ENCODE measurements at places on chromosomes 7 and 10.

DNA sequence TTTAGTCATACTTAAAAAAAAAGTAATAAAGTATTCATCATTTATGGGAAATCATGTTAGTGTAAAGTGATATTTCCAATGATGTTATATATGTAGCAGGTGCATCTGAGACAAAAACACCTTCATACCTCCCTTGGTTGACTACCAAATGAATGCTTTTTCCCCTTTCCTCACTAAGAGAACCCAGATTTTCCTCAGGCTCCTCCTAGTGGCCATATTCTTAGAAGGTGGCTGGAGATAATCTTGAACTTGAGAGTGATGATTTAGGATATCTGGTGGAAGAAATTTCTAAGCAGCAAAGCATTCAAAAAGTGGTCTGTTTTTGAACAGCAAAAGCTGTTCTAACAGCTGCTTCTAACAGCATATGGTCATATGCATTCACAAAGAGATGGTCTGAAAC lies 16.8 kb upstream of the DNAH11 start:
- DNase-seq, result no peak

DNA sequence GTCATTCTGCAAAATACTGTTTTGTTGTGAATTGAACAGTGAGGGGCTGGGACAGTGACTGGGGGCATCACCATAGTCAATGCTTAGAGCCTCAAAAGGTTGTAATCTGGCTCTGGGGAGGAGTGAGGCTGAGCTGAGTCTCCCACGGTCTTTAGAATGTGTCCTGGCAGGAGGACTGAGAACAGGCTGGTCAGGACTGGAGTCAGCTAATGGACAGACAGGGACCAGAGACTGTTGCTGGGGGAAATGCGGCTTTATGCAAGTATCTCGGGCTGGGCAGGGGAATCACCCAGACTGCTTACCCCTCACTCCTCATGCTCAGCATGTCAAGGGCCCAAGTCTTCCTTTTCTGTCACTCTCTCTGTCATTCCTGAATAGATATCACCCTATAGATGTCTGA lies 346.5 kb downstream of the TYW1 start:
- no peak for DNase-seq

- peak; percentile 41 for DNase-seq
Measured at GRCh38 chr7:137757146-137757925, 89.4 kb downstream of the DGKI start.

DNA sequence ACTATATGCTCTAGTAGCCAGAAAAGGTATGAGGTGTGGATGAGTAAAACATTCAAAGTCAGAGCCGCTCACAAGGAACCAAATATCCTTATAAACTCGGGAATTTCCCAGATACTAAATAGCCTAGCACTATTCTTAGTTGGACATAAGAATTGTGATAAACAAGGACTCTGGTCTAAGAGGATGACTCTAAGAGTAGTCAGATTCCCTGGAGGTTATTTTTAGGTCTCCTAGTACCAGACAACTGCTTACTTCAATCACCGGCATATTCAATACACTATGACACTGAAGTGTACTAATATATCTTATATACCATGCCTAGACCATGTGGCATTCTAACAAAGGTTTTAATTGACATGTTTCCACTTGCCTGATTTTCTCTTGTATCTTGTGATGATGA lies 56.5 kb downstream of the LMBR1 start:
- DNase-seq, result no peak

GRCh38 chr10:31669357-31669756 lies 259.3 kb downstream of the ARHGAP12 start:
- DNase-seq, result no peak

DNA sequence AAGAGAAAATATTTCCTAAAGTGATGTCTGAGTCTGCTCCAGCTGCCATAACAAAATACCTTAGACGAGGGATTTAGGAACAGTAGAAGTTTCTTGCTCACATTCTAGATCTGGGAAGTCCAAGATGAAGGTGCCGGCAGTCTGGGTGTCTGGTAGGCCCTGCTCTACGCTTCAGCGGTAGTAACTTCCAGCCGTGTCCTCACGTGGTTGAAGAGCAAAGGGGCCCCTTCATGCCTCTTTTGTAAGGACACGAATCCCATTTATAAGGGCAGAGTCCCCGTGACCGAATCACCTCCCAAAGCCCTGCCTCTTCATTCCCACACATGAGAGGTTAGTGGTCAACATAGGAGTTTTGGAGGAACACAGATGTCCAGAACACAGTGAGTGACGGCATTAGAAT lies 52.2 kb upstream of the INPP5A start:
- no peak for DNase-seq

DNA sequence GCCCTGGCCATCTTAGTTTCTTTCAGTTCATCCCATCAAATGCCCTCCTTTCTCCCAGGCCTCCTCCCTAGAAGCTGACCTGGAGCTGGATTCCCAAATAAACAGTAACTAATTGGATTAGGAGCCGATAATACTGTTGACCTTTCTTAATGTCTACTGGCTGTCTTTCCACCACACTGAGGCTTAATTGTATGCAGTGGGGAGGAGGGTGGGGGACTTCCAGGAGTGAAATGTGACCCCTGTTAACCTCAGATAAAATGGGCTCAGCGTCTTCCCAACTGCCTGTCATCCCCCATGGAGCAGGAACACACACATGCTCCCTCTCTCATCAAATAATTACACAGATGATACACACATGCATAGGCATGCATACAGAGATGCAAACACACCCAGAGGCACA lies 53.7 kb upstream of the LBX1 start:
- no peak for DNase-seq

DNA sequence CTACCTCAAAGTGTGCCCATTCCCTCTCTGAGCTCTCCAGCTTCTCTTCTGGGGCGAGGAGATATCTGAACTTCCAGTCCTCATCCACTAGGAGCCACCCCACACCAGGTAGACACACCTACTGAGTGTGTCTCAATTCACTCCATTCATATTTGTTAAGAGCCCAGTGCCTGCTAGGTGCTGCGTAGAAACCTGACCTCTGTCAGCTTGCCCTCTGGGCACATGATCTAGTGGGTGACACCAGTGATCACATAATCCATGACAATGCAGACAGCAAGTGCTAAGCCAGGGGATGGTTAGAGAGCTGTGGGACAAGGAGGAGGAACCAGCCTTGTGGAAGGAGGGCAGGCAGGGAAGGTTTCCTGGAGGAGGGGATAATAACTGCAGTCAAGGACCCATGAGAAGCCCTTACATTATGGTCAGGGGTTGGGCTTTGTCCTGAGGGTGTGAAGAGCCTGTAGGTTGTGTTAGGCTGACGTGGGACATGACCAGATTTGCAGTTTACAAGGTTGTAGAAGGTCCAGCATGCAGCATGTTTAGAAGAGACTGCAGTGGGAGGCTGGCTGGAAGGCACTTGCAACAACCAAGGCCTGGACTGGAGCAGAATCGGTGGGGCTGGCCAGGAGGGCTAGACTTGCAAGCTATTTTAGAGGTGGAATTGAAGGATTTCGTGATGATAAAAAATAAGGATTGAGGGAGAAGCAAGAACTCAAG lies 81.8 kb downstream of the COL13A1 start:
- no peak for DNase-seq

- no peak for DNase-seq
Measured at GRCh38 chr7:36945612-36946400, 221.5 kb upstream of the AOAH start.

GRCh38 chr7:91140982-91141381 lies 123.3 kb upstream of the FZD1 start:
- no peak for DNase-seq

- no peak for DNase-seq
Measured at GRCh38 chr10:52210161-52210560, 103.9 kb upstream of the DKK1 start.

- no peak for DNase-seq
Measured at GRCh38 chr7:102849079-102849478, 63.7 kb upstream of the LRRC17 start.

DNA sequence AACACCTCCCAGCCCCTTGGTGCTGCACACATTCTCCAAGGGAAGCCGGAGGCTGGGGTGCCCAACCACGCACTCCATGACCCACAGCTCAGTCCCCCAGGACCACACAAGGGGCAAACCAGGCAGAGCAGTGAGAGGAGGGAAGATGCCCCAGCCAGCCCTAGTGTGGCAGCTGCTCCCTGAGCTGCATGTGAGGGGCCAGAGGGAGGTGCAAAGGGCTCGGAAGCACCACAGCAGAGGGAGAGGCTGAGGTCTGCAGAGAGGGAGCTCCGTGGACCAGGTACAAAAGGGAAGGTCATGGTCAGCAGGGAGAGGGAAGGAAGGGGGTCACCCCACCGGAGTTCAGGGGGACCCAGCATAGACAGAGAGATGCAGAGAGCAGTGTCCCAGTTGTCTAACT lies 1.5 kb upstream of the CALML5 start:
- no peak for DNase-seq

DNA sequence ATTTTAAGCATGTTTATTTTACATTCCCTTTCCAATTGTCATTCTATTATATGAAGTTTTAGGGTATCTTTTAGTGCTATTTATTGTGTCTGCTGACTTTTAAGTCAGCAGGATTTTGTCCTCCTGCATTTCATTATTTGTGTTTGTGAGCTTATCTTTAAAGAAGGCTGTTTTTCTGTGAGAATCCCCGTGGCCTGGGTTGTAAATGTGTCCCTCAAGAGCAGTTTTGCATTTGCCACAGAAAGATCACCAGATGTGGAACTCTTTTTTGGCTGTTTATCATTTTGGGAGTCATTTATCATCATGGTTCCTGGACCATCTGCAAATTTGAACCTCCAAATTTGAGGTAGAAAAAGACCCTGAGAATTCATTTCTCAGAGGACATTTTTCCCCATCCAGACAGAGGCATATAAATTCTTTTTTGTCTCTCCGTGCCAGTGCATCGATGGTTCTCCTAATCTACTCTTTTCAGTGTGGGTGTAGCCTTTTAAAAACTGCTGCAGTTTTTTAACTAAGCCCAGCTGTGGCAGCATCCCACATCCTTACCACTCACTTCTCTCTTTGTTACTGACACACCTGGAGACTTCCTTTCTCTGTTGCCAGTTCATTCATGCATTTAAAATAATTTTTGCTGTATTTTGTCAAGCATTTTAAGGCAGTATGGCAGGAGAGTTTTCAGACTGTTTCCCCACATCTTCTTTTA lies 20.1 kb upstream of the MTURN start:
- DNase-seq, result no peak

DNA sequence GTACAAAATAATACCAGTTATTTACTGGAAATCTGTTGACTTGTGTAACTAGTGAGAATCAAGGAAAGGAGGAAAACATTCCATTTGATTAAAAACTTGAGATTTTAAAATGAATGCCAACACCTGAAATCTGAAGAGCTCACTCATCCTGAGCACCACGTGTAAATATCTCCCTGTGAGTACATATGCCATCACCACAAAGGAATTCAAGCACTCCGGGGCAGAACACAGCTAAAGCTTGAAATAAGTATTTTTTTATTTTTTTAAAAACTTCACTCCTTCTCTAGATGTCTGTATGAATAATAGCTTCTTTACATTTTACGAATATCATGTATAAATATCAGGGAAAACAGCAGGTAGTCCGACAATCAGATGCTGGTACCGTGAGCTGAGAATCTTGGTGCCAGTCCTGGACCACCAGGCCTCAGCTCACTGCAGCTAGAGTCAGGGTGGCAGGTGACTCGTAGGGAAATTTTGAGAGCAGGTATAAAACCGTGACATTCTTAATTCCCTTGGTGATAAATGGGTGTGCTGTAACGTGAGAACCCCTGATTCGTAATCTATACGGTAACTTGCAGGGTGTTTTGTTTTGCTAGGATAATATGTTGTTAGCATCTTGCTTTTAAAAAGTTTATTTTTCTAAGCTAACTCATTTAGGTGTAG lies 12.7 kb downstream of the LMTK2 start:
- peak; percentile 29 for DNase-seq

GRCh38 chr10:44399659-44400451 lies 15.0 kb upstream of the CXCL12 start:
- no peak for DNase-seq

DNA sequence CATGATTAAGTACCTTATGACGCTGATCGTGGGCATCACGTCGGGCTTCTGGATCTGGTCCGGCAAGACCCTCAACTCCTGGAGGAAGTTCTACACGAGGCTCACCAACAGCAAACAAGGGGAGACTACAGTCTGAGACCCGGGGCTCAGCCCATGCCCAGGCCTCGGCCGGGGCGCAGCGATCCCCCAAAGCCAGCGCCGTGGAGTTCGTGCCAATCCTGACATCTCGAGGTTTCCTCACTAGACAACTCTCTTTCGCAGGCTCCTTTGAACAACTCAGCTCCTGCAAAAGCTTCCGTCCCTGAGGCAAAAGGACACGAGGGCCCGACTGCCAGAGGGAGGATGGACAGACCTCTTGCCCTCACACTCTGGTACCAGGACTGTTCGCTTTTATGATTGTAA lies 2.5 kb downstream of the FZD1 start:
- DNase-seq, result no peak

- DNase-seq, result no peak
Measured at GRCh38 chr7:90312745-90313144, 8.4 kb downstream of the FAM237B start.

DNA sequence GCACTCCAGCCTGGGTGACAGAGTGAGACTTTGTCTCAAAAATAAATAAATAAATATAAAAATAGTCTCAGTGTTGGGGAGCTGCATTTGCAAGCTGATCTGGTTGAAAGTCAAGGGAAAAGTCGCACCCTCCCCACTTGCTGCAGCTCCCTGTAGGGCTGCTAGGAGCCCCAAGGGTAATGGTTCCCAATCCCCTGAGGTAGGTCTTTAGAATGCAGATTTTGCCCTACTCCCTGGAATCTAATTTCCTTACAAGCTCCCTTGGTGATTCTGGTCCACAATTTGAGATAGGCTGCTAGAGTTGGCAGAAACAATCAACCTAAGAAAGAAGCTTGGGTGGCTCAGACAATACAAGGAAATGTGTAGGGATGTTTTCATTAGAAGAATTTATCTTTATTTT lies 232.5 kb upstream of the YAE1 start:
- no peak for DNase-seq

GRCh38 chr7:45145881-45146280 lies 11.7 kb upstream of the RAMP3 start:
- no peak for DNase-seq

- peak; percentile 14 for DNase-seq
Measured at GRCh38 chr7:69434398-69434815, 163.9 kb upstream of the AUTS2 start.

GRCh38 chr10:124116771-124117510 lies 23.5 kb upstream of the CHST15 start:
- DNase-seq, result no peak

DNA sequence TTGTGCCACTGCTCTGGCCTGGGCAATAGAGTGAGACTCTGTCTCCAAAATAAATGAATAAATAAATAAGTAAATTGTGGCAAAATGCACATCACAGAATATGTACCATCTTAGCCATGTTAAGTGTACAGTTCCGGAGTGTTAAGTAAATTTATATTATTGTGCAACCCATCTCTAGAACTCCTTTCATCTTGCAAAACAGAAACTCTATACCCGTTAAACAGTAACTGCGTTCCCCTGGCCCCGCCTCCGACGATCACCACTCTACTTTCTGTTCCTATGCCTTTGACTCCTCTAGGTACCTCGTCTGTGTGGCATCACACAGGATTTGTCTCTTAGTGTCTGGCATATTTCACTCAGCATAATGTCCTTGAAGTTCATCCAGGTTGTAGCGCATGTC lies 356.4 kb upstream of the FOXK1 start:
- no peak for DNase-seq

GRCh38 chr7:151411551-151411950 lies 1.7 kb upstream of the WDR86 start:
- DNase-seq, result no peak
